ENCODE measurements at places on chromosomes 13 and 19.

GRCh38 chr19:2962018-2962670, 15.2 kb upstream of the TLE6 start:
- DNase-seq, result peak; percentile 96

DNA sequence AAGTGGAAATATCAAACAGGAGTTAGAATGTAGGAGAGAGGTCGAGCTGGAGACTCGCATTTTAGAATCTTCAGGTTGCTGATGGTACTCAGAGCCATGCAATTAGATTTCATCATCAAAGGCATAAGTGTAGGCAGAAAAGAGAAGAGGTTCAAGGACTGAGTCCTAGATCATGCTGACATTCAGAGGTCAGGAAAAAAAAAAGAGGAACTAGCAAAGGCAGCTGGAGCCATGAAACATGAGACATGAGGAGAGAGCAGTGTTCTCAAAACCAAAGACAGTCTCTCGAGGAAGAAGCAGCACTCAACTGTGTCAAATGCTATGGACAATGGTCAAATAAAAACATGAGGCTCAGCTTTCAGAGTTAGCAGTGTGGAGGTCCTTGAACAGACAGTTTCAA, 12.4 kb upstream of the TPP2 start:
- peak; percentile 70 for DNase-seq

DNA sequence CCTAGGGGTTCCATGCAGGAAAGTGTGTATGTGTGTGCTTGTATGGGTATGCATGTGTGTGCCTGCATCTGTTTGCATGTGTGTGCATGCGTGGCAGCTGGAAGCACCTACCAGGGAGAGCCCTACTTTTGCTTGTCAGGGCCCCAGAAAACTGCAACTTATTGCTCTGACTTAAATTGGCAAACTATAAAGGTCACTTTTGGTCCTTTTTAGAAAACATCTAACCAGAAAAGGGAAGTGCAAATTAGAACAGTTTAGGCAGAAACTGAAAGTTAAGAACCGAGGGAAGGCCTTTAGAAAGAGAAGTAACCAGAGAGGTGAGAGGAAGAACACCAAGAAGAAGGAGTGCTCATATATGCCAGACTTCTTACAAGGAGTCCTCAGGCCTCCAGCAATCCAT, 32.5 kb downstream of the DLEU7 start:
- peak; percentile 43 for DNase-seq

- no peak for DNase-seq
These were observed 5.0 kb downstream of the SOX1 start for GRCh38 chr13:112071723-112072533.

DNA sequence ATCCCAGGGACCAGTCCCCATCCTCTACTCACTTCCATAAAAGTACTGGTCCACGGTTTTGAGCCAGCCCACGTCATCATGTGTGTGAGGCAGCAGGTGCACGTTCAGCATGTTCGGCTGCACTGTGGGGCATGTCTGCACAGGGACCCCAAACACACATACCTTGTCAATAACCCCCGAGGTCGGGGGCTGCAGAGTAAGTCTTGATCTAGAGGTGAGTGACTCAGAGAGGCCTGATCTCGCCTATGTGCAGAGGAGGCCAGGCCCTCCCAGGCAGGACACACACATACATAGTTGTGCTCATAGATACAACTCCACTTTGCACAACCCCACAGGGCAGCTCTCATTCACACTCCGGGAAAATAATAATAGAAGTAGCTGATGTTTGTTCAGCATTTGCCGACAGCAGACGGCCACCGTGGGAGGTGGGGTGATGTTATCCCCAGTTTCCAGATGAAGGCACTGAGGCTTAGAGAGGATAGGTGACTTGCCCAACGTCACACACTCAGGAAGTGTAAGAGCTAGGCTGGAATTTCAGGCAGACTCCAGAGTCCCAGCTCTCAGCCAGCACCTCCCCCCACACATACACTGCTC, 774 bp downstream of the MAN2B1 start:
- peak; percentile 41 for DNase-seq

DNA sequence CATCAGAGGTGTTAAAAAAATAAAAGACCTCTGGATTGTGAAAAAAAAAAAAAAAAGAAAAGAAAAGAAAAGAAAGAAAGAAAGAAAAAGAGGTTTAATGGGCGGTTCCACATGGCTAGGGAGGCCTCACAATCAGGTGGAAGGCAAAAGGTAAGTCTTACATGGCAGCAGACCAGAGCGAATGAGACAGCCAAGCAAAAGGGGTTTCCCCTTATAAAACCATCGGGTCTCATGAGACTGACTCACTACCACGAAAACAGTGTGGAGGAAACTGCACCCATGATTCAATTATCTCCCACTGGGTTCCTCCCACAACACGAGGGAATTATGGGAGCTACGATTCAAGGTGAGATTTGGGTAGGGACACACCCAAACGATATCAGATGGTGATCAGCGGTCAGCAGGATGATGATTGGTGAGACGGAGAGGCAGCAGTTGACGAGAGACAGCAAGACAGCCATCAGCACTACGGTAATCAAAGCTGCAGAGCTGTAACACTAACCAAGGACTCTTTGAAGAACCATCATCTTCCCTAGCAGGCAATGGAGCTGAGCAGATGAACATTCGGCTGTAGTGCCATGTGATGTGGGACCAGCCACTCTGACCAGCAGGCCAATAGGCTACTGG, 3.9 kb upstream of the CD209 start:
- peak; percentile 87 for DNase-seq

GRCh38 chr13:41833831-41834230, 127.1 kb downstream of the VWA8 start:
- no peak for DNase-seq

- DNase-seq, result no peak
These were observed 126.9 kb downstream of the SPRY2 start for GRCh38 chr13:80214050-80214449.

- no peak for DNase-seq
These were observed 111.1 kb downstream of the COG6 start for GRCh38 chr13:39766464-39767158.

GRCh38 chr19:4310247-4311121, 6.1 kb downstream of the FSD1 start:
- peak; percentile 9 for DNase-seq

DNA sequence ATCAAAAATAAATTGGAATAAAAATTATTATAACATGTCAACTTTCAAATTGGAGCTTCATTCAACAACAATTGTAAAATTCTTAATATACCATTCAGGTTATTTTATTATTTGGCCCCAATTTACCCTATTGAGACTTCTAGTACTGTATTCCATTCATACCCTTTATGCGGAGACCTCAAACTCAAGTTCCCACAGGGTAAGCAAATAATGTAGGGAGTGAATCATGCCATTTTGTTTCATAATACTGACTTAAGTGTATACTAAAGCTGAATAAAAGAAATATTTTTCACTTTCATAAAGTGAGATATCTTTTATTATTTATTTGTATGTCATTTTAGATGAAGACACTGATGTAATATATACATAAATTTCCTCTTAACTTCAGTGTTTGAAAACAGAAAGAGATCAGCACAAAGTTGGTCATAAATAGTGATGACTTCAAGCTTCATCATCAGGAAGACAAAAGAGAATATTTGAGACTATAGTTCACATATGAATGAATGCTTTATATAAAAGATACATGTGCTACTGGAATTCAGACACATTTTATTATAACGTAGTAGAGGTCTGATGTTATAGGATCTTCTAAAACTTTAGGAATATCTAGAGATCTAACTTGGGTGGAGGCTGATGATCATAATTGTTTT, 894.4 kb upstream of the PCDH9 start:
- DNase-seq, result no peak

- DNase-seq, result no peak
These were observed 318.0 kb upstream of the KLF12 start for GRCh38 chr13:74452176-74452575.

DNA sequence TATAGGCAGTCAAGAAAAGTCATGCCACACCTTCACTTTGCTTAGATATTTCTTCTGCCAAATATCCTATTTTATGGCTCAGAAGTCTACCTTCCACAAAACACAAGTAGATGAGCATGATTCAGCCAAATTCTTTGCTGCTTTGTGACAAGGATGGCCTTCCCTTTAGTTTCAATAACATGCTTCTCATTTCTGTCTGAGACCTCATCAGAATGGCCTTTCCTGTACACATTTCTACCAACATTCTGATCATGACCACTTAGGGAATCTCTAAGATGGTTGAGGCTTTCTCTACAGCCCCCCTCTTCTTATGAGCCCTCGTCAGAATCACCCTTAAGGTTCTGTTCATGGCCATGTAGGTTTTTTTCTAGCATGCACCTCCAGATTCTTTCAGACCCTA, 96.2 kb downstream of the COL4A2 start:
- DNase-seq, result no peak

DNA sequence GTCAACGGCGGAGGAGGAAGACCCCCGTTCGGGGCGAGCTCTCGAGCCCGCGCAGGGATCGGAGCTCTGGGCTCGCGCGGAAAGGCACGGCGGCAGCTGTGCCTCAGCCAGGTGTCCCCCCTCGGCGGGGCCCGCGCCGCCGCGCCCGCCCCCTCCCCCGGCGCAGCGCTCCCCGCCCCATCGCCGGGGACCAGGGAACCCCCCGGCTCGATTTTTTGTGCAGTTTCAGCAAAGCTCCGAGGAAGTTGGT, 110.0 kb downstream of the KCNRG start:
- DNase-seq, result no peak

GRCh38 chr13:96091164-96092117, 1.5 kb downstream of the HS6ST3 start:
- no peak for DNase-seq

DNA sequence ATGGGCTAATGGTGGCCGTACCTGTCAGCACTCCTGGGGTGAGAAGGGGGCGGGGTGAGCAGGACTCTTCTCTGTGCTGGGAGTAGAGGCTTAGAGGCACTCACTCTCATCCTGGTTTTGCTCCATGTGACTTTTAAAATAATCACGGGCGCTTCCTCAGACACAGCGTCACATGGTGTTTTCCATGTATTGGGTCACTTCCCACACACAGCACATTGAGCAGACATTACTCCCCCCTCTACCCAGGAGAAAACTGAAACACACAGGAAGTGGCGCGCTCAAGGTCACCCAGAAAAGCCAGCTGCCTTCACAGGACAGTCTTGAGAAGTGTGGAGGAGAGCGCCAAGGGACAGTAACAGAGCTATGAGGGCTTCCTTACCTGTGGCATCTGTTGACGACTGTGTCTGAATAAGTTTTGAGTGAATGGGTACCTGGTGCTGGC, 23.2 kb downstream of the SPATA13 start:
- DNase-seq, result no peak

DNA sequence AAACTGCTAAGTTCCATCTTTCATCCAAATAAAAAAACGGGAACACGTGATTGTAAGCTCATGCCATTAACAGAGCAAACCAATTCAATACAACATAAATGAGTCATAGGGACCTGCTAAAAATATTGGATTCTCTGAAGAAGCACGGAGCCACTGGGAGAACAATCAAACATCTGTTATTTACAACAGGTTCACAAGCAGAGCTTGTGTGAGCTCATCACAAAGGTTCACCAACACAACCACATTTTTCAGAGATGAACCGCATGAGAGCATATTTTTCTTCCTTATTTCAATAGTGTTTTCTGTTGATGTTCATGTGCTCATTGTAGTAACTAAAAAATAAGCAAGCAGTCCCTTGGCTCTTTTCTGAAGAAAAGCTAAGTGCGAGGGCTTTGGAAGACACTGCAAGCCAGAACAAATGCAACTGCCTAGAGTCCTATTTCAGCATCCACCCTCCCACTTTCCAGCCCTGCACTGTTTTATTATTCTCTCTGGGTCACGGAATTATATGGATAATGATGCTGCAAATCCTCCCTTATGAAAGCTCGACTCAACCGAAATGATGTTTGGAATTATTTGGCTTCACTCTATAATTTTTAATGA, 545.8 kb downstream of the LIG4 start:
- DNase-seq, result no peak

- DNase-seq, result no peak
These were observed 65.3 kb upstream of the ZNF681 start for GRCh38 chr19:23823952-23824389.

DNA sequence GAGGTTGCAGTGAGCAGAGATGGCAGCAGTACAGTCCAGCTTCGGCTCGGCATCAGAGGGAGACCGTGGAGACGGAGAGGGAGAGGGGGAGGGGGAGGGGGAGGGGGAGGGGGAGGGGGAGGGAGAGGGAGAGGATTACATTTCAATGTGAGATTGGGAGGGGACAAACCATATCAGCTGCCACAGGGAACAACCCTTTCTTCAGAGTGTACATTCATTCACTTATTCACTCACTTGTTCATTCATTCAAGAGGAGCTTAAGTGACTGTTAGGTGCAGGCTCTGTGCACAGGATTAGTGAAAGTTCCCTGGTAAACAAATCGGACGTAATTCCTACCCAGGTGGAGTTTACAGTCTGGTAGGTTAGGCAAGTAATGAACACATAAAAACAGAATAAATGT, 65.6 kb upstream of the MEDAG start:
- no peak for DNase-seq

DNA sequence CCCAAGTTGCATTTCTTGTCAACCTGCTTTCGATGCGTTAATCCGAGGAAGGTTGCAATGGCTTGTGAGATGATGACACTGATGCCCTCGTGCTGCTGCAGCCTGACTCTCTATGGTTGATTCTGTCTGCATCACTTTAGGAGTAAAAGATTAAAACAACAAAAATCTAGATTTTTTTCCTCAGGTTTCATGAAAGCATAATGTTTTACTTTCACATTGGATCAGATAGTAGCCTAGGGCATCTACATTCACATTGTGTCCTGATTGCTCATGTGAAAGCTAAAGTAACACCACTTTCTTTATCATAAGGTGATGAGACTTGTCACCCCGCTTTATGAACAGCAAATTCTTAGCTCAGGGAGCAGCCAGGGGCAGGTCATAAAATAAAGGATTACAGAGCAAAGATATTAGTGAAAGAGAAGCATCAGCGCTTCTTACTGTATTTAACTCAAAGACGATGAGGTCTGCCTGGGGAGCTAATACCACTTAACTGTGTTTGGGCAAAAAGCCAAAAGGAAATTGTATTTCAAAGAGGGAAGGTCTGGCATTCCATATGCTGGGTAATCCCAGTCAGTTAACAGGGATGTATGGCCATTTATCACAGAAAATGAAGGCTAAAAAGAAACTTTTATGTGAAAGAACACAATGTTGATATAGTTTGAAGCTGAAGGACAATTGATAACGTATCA, 270.5 kb downstream of the GPC6 start:
- no peak for DNase-seq

- DNase-seq, result peak; percentile 40
These were observed 152.4 kb downstream of the LMO7 start for GRCh38 chr13:75788481-75788981.
